ENCODE measurements at places on chromosomes 1 and 21.

- no peak for DNase-seq
Measured at GRCh38 chr1:228798035-228798434, 62.8 kb downstream of the RHOU start.

DNA sequence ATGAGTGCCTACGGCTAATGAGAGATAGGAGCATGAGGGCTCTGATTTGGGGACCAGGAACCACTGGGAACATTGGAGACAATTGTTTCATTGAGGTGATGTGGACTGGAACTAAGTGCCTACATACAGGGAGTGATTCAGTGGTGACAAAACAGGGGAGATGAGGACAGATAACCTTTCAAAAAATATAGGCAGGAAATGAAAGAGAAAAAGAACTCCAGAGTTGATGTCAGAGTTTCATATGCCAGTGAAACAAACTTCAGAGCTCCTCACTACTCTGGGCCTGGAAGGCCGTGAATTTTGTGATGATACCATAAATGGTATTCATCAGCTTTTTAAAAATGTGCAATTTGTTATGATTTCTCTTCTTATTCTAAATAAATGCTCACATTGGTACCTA is 39.3 kb downstream of the FASLG start:
- no peak for DNase-seq

GRCh38 chr1:167126811-167127210 is 32.9 kb downstream of the STYXL2 start:
- DNase-seq = no peak

GRCh38 chr1:160755911-160756848 is 17.1 kb downstream of the SLAMF7 start:
- DNase-seq = no peak

GRCh38 chr1:45654540-45655280 is 30.9 kb upstream of the CCDC17 start:
- no peak for DNase-seq

DNA sequence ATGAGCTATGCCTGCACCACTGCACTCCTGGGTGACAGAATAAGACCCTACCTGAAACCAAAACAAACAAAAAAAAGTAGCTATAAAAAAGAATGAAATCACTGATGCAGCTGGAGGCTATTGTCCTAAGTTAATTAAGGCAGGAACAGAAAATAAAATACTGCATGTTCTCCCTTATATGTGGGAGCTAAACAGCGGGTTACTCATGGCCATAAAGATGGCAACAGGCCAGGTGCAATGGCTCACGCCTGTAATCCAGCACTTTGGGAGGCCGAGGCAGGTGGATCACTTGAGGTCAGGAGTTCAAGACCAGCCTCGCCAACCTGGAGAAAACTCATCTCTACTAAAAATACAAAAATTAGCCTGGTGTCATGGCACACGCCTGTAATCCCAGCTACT is 152.7 kb downstream of the PIK3R3 start:
- no peak for DNase-seq

DNA sequence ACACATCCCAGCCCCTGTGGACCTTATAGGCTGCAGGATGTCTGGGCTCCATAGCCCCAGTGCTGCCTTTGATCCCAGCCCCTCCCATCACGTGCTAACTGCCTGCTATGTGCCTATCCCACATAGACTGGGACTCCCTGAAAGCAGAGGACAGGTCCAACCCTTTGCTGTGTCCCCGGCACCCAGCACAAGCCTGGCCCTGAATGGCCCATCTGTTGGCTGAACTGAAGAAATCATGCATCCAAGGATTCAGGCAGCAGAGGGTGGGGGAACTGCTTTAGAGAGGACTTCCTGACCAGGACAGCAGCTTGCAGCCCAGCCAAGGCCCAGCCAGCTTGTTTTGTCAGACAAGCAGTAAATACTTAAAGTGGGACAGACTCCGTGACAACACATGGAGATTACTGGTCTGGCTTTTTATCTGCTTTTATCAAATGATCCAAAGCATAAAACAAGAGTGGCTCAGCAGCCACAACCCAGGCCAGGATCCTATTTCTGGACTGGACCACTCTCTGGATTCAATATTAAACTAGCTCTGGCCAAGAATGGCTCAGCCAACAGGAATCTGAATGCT is 69.3 kb downstream of the GLIS1 start:
- DNase-seq = no peak

GRCh38 chr1:164723296-164723798 is 164.4 kb downstream of the PBX1 start:
- no peak for DNase-seq

- no peak for DNase-seq
Measured at GRCh38 chr1:90838720-90839119, 121.6 kb upstream of the BARHL2 start.

DNA sequence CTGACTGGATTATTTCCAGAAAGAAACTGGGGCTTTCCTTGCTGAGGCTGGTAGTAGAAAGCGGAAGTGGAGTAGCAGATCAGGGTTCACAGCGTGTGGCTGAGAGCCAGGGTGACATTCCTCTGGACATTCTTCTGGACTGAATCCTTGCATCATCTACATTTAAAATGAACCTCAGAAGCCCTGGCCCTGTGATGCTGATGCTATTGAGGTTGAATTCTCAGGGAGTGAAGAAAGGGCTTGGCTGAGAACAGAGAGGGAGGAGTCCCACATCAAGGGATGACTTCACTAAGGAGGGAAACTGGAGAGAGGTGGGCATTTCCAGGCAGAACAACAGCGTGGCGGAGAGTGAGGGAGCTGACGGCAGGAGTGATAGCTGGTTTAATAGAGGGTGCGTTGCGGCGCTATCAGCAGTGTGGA is 102.3 kb upstream of the LMO4 start:
- DNase-seq = no peak

- DNase-seq = no peak
Measured at GRCh38 chr1:154206196-154206595, at the start of gene CFAP141. Gene CFAP141, minus strand, starts transcription at chr1:154206333. Its CDS starts 26 bp downstream, at chr1:154206307.

GRCh38 chr1:158390331-158390730 is 8.9 kb downstream of the OR10T2 start:
- DNase-seq = no peak

DNA sequence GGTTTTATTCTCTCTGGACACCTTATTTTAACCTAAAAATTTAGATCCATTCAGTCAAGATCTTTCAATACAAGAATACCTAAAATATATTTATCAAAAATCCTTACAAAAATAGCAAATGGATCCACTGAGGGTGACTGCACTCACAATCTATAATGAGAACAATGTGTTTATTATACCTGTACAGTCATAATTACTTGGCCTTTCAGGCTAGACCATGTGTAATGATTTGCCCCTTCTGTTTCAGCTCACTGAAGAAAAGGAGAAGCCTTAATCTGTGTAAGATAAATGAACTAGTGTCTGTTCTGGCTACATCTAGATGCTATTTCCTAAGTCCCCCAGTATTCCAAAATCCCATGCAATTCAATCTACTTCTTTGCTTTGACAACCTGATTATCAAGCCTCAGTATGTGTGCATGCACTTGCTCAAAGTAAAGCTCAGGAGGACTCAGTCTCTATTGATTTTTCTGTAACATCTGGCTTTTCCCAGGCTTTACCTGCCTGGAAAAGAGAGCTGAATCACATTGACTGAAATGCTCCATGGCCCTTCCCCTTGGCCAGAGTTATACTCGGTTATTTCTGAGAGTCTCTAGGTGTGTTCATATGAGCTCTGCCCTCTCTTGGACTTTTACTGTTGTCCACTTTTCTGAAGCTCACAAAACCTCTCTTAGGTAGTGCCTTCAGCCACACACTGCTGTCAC is 27.6 kb downstream of the CRP start:
- no peak for DNase-seq

GRCh38 chr1:246527402-246528088 is 20.5 kb upstream of the SMYD3 start:
- no peak for DNase-seq

- no peak for DNase-seq
Measured at GRCh38 chr1:14190508-14190907, 408.0 kb upstream of the KAZN start.

- DNase-seq = no peak
Measured at GRCh38 chr21:31218830-31219608, 125.0 kb downstream of the TIAM1 start.

DNA sequence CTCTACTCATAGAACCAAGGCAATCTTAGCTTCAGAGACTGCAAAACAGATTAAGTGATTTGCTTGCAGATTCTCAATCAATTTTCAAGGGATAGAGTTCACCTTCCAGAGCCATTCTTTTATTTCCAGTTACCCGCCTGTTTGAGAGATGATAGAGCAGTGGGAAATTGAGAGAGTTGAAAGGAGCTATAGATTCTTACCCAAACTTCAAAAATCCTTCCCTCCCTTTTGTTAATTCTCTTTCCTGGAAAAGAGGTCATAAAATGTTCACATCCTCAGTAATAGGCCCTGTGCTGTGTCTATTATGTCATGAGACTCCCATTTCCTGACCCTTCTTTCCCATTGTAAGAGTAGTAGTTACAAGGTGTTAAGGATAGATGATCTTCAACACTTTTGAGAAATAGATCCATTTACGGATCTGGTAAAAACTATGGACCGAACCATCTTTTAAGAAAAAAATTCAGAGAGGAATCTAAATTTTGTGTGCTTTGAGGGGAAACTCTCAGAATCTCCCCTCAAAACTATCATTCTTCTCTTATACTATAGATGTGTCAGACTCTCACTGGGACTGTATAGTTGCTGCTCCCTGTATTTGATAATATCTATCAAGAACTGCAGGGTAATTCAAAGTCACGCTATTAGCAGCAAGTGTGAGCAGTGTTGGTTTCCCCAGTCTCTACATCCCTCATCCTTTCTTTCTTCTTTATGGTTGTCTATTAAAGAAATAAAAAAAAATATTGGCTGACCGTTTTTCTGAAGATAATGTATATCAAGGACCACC is 8.0 kb downstream of the RGS4 start:
- DNase-seq = no peak

DNA sequence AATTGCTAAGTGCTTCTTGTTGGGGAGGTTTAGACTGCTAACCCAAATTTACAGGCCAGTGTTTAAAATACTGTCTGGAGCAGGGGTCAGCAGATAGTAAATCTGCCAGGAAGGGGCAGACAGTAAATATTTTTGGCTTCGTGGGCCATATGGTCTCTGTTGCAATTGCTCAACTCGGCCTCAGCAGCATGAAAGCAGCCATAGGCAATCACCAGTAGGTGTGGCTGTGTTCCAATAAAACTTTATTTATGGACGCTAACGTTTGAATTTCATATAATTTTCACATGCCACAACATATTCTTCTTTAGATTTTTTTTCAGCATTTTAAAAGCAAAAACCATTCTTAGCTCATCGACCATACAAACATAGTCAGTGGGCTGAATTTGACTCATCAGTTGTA is 172.7 kb downstream of the BRINP2 start:
- DNase-seq = no peak

DNA sequence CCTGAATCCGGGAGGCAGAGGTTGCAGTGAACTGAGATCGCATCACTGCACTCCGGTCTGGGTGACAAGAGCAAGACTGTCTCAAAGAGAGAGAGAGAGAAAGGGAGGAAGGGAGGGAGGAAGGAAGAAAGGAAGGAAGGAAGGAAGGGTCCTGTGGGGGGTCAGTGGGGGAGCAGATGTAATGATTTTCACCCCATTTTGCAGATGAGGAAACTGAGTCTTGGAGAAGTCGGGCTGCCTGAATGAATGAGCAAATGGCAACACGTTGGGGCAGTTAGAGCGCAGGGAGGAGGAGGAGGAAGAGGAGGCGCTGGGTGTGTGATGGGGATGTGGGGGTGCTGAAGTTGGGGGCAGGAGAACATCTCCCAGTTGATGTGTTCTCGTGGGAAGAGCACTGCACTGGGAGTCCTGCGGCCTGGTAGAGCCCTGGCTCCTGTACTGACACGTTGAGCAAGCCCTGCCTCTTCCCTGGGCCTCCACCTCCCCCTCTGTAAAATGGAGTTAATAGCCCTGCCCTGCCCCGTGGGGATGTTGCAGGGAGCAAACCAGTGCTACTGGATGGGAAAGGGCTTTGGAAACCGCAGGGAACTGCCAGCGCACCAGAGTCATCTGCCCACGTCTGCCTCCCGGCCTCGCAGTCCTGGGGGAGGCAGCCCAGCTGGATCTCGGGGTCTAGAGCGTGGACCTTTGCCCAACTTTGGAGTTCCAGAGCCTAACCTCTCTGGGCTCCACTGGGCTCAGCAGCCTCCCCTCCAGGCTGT is 103.2 kb upstream of the CASZ1 start:
- no peak for DNase-seq

GRCh38 chr1:8873506-8874229 is 4.8 kb downstream of the ENO1 start:
- DNase-seq = peak; percentile 61

DNA sequence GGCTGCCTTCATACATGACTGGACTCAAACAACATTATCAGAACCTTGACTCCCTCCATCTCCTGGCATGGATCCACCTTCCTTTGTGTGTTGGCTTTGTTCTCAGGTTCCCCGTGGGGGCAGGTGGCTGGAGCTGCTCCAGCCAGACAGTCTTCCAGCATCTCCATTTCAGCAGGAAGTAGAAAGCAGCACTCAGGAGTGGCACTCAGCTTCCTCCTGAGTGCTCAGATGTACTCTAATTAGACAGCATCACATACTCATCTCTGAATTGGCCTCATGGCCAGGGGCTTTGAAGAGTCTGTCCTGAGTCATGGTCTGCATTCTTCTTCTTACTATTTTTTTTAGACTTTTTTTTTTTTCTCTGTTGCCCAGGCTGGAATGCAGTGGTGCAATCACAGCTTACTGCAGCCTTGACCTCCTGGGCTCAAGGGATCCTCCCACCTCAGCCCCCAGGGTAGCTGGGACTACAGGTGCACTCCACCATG is 27.9 kb downstream of the OVAAL start:
- no peak for DNase-seq

- no peak for DNase-seq
Measured at GRCh38 chr1:208002672-208003071, 91.7 kb upstream of the CD34 start.

GRCh38 chr1:204478172-204478899 is 16.3 kb downstream of the PIK3C2B start:
- no peak for DNase-seq

GRCh38 chr1:161127649-161128048 is 4.8 kb downstream of the DEDD start:
- no peak for DNase-seq

GRCh38 chr1:33849211-33849610 is 14.7 kb upstream of the HMGB4 start:
- no peak for DNase-seq

DNA sequence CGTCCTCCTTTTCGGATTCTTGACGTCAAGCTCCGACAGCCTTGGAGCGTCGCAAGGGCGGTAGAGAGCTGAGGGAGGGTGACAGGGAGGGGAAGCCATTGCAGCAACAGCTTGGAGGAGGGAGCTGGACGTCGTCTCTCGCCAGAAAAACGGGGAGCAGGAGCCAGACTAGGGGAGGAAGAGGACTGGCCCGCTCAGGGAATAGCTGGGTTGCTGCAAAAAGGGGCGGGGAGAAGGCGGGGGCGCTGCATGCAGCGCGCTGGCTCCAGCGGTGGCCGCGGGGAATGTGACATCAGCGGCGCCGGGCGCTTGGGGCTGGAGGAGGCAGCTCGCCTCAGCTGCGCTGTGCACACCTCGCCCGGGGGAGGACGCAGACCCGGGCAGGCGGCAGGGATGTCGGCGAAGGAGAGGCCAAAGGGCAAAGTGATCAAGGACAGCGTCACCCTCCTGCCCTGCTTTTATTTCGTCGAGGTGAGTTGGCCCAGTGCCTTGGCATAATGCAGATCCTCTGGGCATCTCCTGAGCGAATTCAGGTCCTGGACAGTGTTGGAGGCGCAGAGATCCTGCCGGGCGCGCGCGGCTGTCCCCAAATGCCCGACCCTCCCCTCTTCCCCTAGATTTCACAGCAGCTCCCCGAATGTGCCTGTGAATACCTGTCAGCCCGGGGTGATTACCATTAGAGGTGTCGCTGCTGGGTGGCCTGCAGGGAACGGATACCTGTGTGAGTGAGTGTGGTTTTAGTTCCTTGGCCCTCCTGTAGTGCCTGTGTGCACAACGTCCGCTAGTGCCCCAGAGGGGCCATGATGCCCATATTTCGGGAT is at the start of gene PLPPR4:
Gene PLPPR4, plus strand, starts transcription at position 292 of the 821 bp plus-strand sequence. Its CDS starts 102 bp downstream, at position 394.
- DNase-seq = no peak

Data from stimulated activated CD8-positive, alpha-beta memory T cell treated with anti-CD3 and anti-CD28 coated beads, Interleukin-15, amount 100 ng/mL, for 1 hour (primary cell).